GM23338 (cell line): ENCODE measurements at places on chromosomes 2 and 18.

GRCh38 chr2:105545730-105546627 is 147.1 kb upstream of the FHL2 start:
- no peaks in the 10 kb centered on the region for H3K36me3 ChIP-seq
- H3K4me3 ChIP-seq: no peak overlapping the region
- peak; percentile 80 for DNase-seq
- H3K27me3 ChIP-seq: no peaks in the 10 kb centered on the region
- 0 out of 2 replicates have a peak, but pooled peaks cover under 1% of the 10 kb centered on the region for H3K4me1 ChIP-seq

DNA sequence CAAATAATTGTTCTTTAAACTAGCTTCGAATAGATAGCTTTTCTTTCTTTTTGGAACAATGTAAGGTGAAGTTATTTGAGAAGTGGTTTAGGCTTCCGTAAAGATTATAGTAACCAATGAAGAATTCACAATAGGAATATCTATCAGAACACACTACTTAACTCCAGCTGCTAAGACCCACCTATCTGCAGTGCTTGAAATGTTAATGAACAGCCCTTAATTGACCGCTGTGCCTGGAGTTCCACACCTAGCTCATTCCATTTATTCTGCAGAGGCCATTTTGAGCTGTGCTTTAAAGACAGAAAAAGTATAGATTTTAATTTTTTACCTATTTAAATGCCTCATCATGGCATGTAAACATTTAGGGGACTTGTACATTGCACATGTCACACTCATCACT is 83.3 kb upstream of the APCDD1 start:
- DNase-seq: no peak
- no peaks in the 10 kb centered on the region for H3K27me3 ChIP-seq
- H3K27ac ChIP-seq: no peak overlapping the region
- H3K36me3 ChIP-seq: no peaks in the 10 kb centered on the region

DNA sequence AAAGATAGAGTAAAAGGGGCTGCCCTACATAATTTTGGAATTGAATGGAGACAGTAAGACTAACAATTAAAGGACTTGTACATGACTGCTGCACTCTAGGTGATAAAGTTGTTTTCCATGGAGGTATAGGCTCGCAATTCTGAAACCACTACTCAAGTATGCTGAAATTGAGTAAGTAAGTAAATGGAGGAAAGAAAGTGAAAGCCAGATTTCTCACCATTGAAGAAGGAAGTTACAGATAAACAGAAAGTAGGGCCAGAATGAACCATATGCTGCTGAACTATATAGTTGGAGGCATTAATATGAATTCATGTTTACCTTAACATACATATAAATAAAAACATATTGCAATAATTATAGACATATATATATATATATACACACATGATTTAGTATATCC is 225.7 kb upstream of the ST6GAL2 start:
- DNase-seq: no peak
- H3K36me3 ChIP-seq: no peaks in the 10 kb centered on the region
- H3K27ac ChIP-seq: no peak overlapping the region
- H3K4me3 ChIP-seq: no peak overlapping the region

- DNase-seq: no peak
- H3K4me1 ChIP-seq: no peaks in the 10 kb centered on the region
- H3K36me3 ChIP-seq: no peaks in the 10 kb centered on the region
These were observed 27.5 kb downstream of the GNLY start for GRCh38 chr2:85721641-85722040.

GRCh38 chr2:227460070-227460485 is 11.9 kb upstream of the AGFG1 start:
- no peak overlapping the region for H3K4me3 ChIP-seq
- no peaks in the 10 kb centered on the region for H3K36me3 ChIP-seq
- no peak overlapping the region for H3K27ac ChIP-seq
- peaks cover 17% of the 10 kb centered on the region; the same call in 1 of the 2 replicates for H3K4me1 ChIP-seq
- DNase-seq: no peak
- H3K27me3 ChIP-seq: no peaks in the 10 kb centered on the region

DNA sequence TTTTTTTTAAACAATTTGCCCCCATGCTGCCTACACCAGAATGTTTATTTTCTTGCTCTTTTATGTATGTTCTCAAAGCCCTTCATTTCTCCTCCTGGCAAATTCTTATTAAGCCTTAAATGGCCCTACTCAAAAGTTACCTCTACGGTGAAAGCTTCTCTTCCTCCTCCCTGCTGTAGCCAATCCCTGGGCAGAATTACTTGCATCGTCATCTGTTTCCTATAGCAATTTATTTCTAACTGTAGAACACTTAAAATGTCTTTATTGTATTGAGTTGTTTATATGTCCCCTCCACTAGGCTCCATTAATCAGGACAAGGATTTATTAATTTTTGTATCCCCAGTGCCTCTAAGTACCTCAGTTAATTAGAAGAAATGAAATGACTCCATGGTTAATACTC is 2.5 kb upstream of the RAD51AP2 start:
- H3K36me3 ChIP-seq: no peaks in the 10 kb centered on the region
- H3K27ac ChIP-seq: no peak overlapping the region
- H3K27me3 ChIP-seq: no peaks in the 10 kb centered on the region
- H3K4me3 ChIP-seq: no peak overlapping the region
- DNase-seq: peak; percentile 39

- H3K27me3 ChIP-seq: no peaks in the 10 kb centered on the region
- no peak overlapping the region for H3K4me3 ChIP-seq
- no peaks in the 10 kb centered on the region for H3K4me1 ChIP-seq
- no peaks in the 10 kb centered on the region for H3K36me3 ChIP-seq
These were observed 207.8 kb downstream of the ACKR3 start for GRCh38 chr2:236777408-236777807.

DNA sequence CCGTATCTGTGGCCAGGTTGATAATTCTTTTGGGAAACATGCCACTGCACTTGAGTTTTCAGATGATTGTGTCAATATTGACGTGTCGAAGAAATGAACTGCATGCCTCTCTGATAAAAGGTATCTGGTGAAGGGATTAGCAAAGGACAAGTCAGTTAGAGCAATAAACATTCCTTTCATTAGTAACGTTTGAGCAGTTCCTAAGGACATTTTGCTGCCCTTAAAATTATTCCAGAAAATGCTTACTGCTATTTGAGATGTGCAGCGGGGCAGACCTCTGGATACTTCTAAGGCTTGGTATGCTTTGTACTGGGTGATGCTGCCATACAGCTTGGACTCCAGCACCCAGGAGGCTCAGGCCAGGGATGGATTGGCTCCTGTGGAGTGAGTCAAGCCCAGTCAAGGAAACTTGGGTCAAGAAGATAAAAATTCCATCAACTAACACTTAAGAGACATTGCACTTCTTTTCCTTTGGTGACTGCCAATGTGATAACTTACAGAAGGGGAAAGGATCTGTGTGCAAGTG is 166.7 kb downstream of the FHOD3 start:
- H3K27me3 ChIP-seq: no peaks in the 10 kb centered on the region
- peaks cover 24% of the 10 kb centered on the region; the same call in 1 of the 2 replicates for H3K4me1 ChIP-seq
- H3K36me3 ChIP-seq: no peaks in the 10 kb centered on the region
- no peak for DNase-seq

DNA sequence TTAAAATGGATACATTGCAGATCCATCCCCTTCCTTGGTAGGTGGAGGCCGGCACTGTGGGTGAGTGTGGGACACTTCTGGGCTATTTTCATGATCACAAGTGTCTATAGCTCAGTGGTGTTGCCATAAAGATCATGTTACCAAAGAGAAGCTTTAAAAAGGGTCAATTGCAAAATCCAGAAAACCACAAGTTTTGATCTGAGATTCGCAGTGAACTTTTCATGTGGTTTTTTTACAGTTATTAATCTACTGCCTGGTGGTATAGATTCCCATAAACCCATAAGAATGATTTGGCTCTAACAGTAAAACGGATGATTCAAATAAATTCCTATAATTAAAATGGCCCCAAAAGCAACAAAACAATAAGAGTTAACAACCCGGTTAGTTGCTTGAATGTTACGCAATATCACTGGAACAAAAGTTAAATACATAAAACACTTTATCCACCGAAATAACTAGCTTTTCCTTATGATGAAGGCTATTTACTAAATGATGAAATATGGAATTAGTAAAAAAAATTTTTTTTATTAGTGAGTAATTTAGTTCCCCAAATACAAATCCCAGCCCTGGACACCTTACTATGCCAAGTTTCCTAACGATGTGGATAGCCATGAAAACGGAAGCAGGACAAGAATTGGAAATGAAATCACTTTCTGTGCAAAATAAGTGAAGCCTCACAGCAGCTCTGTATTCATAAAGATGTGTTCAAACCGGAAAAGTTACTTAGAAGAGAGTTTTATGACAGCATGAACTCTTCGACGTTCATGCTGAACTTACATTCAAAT is 95.6 kb upstream of the THOC1 start:
- no peaks in the 10 kb centered on the region for H3K27me3 ChIP-seq
- H3K36me3 ChIP-seq: no peaks in the 10 kb centered on the region
- no peak for DNase-seq
- H3K4me1 ChIP-seq: peaks cover 19% of the 10 kb centered on the region
- H3K27ac ChIP-seq: no peak overlapping the region
- no peak overlapping the region for H3K4me3 ChIP-seq

DNA sequence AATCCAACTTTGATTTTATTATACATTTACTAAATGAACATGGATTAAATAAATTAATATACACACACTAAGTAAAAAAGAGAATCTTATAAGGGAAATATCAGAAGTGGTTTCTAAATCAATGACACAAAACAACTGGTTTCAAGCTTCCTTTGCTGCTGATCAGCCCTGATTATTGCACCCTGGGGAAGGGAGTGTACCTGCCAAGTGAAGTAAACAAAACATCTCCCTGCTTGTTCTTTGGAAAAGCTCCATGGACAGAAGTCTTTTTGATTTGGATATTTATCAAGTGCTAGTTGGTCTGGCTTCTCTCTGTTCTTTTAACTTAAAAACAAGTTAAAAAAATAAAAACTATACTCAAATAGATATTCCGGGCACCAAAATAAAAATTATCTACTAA is 190.1 kb downstream of the PDE11A start:
- H3K4me3 ChIP-seq: no peak overlapping the region
- H3K36me3 ChIP-seq: no peaks in the 10 kb centered on the region
- H3K27ac ChIP-seq: no peak overlapping the region
- H3K27me3 ChIP-seq: no peaks in the 10 kb centered on the region
- DNase-seq: no peak

DNA sequence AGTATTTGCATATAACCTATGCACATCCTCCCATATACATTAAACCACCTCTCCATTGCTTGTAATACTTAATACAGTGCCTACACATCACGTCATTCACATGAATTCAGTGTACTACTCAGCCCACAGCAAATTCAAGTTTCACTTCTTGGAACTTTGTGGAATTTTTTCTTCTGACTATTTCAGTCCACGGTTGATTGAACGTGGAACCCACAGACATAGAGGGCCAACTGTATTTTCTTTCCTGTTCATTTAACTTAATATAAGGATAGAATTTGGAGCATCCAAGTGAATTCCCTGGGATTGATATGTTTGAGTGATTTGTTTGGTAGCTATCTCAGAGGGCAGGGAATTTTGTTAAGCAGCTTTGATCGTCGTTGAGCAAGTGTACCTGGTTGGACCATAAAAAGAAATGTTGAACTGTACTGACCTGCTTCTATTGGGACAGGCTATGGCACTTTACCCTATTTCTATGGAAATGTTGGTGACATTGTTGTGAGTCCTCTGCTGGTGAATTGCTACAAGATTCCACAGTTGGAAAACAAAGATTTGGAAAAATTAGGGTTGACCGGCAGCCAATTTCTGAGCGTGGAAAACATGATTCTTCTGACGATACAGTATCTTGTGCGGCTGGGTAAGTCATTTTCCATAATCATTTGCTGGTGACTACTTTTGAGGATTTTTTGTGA is 156.6 kb downstream of the ESCO1 start:
- H3K36me3 ChIP-seq: no peaks in the 10 kb centered on the region
- DNase-seq: no peak
- H3K4me3 ChIP-seq: no peak overlapping the region
- H3K4me1 ChIP-seq: no peaks in the 10 kb centered on the region
- H3K27ac ChIP-seq: no peak overlapping the region
- H3K27me3 ChIP-seq: no peaks in the 10 kb centered on the region

GRCh38 chr2:62409442-62409841 is 96.6 kb downstream of the TMEM17 start:
- H3K36me3 ChIP-seq: no peaks in the 10 kb centered on the region
- H3K27me3 ChIP-seq: no peaks in the 10 kb centered on the region
- no peak overlapping the region for H3K4me3 ChIP-seq
- H3K4me1 ChIP-seq: peaks cover 23% of the 10 kb centered on the region
- DNase-seq: no peak

DNA sequence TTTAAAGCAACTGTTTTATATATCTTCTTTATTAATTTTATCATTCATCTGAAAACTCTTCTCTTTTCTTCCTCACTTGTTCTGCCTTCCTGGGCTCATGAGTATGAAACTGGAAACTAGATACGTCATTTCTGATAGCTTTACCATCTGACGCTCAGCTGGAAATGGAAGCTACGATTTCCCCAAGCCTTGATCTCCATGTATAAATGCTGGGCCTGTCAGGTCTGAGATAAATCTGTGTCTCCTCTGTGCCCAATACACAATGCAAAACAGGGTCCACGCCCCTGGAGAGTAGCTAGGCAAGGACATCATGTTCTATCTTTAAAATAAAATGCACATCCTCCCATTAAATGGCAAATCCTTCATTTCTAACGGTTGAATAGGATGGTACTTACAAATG is 238.4 kb downstream of the AFF3 start:
- DNase-seq: no peak
- no peaks in the 10 kb centered on the region for H3K36me3 ChIP-seq
- no peaks in the 10 kb centered on the region for H3K27me3 ChIP-seq
- no peak overlapping the region for H3K27ac ChIP-seq
- H3K4me3 ChIP-seq: no peak overlapping the region

DNA sequence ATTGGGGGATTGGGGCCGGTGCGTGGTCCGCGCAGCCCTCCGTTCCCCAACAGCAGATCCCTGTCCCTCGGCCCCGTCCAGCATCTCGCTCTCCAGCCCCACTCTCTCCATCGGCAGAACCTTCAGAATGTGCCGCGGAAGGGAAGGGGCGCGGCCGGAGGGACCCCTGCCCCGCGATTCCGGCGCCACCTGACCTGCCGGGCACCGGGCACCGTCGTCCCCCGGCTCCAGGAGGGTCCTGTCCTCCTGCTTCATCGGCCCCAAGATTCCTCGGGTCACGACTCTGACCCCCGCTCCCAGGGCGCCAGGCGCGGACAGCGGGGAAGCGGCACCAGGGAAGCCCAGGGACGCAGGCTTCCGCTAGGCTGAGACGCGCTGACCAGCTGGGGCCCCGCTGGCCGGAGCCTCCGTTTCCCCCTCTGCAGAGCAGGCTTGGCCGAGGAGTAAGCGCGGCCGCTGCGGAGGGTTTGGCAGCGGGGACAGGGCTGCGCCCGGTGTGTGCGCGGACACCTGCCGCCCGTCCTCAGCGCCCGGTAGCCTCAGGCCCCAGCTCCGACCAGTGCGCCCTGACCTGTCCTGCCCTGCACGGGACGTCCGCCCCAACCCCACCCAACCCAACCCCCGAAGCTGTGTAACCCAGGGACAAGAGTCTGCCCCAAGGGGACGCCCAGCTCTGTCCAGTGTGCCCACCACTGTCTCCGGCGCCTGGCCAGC is 16.8 kb upstream of the BOK start:
- DNase-seq: no peak
- peaks cover 7% of the 10 kb centered on the region; the same call in 1 of the 2 replicates for H3K4me1 ChIP-seq
- H3K36me3 ChIP-seq: no peaks in the 10 kb centered on the region
- peaks cover 41% of the 10 kb centered on the region for H3K27me3 ChIP-seq
- H3K27ac ChIP-seq: no peak overlapping the region
